ENCODE measurements at places on chromosomes 11 and 22. TPM values are rescaled to one million over a fixed set of nuclear protein-coding genes. Genes with fewer than 3 reads are reported as not detected.

DNA sequence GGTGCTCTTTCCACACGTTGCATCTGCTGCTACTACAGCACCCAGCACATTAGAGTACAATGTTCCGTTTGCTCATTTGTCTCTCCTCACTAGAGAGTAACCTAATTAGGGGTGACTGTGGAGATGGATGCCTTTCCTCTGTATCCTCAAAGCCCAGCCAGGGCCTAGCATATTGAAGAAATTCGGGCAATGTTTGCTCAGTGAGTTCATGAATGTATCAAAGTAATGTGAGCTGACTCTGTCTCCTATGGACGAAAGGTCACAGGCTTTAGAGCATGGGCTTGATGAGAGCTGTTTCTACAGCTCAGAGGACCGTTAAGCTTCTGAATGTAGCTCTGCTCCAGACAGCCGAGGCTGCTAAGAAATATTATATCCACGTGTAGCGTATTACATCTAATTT, 67.5 kb downstream of the C11orf58 start:
- DNase-seq, result no peak

TENM4 gene
- 25.0 TPM for total RNA-seq

SLC22A6 gene
- total RNA-seq, result not detected

RFPL2 gene
- total RNA-seq, result 0.48 TPM

DNA sequence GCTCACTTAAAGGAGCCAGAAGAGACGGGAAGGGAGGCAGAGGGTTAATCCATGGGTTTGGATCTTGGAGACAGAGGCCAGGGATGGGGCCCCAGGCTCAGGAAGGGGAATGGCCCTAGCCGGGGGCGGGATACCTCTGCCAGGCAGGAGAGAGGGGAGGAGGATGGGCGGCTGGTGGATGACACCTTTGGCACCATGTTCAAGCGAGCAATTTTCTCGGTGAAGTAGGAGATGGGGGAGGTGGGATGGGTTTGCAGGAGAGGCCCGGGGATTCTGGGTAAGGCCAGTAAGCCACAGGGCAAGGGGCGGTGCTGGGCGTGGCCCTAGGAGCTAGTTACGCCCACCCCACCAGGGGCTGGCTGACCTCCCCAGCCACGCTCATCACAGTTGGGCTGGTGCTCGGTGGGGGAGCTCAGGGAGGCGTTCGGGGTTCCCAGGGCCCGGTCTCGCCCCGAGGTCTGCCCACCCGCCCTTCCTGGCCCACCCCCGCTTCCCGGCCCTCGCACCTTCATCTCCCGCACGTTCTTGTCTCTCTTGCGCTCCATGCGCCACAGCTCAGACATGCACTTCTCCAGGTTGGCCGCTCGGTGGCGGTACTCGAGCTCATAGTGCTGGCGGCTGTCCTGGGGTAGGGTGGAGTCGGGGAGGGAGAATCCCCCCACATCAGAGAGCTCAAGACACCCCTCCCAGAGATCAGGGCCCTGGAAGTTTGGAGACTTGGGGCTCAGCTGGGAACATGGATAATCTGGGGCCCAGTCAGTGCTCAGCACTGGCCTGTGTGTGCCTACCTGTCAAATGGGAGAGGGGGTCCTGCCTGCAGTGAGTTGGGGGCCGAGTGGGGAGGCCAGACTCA, 12.7 kb downstream of the BAIAP2L2 start:
- peak; percentile 83 for DNase-seq

DNA sequence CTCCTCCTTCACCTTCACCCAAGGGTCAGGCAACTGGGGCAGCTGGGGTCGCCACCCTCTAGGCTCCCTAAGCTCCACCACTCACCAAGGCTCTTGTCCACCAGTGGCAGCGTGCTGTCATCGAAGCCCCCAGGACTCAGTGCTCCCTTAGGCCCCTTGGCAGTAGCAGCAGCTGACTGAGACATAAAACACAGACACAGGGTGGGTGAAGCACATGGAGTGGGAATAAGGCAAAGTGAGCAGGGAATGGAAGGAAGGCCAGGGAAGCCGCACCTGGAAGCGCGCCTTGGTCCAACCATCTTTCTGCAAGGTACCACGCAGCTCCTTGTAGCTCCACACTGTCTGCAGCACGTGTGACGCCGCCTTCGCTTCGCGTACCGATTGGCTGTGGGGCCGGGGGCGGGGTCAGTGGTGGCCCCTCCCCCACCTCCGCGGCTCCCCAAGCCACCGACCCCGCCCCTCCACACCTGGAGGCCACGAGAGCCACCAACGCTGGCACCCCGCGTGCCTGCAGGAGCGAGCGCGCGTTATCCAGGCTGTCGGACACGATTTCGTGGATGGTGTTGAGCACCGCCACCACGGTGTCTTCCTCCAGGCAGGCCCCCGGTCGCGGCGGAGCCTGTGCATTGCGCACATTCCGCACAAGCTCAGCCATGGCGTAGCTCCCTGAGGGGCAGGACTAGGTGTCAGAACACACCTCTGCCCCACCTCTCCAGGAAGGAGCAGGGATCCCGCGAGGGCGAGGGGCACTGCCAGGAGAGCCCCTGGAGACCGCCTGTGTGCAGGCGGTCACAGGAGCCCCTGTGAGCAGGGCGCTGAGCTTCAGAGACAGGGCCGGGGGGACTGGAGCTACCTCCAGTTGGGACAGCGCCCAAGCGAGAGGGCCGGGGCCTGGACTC, 31.3 kb upstream of the TXNRD2 start:
- peak; percentile 33 for DNase-seq

Measured in WTC11 (cell line).